GM13976 (cell line): ENCODE measurements at places on chromosomes 2 and 18.

DNA sequence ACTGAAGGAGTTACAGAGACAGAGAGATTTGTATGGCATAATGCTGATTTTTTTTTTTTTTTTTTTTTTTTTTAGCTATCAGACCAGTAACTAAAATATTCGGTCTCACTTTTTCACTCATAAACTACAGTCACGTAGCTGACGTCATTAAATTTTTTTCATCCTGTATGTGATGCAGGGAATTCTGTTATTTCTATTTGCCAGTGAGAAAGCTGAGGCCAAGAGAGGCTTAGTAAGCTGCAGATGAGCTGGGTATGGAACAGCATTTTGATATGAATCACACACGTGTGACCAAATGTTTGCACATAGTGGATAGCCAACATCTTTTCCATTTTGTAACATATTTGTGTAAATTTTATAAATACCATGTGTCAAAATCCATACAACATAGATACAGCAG is 79.1 kb upstream of the EPB41L3 start:
- no peak for DNase-seq

DNA sequence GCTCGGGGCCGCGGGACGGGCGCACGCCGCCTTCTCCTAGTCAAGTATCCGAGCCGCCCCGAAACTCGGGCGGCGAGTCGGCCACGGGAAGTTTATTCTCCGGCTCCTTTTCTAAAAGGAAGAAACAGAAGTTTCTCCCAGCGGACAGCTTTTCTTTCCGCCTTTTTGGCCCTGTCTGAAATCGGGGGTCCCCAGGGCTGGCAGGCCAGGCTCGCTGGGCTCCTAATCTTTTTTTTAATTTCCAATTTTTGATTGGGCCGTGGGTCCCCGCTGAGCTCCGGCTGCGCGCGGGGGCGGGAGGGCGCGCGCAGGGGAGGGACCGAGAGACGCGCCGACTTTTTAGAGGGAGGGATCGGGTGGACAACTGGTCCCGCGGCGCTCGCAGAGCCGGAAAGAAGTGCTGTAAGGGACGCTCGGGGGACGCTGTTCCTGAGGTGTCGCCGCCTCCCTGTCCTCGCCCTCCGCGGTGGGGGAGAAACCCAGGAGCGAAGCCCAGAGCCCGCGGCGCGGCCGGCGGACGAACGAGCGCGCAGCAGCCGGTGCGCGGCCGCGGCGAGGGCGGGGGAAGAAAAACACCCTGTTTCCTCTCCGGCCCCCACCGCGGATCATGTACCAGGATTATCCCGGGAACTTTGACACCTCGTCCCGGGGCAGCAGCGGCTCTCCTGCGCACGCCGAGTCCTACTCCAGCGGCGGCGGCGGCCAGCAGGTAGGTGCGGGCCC is 617 bp downstream of the FOSL2 start:
- peak; percentile 69 for DNase-seq

DNA sequence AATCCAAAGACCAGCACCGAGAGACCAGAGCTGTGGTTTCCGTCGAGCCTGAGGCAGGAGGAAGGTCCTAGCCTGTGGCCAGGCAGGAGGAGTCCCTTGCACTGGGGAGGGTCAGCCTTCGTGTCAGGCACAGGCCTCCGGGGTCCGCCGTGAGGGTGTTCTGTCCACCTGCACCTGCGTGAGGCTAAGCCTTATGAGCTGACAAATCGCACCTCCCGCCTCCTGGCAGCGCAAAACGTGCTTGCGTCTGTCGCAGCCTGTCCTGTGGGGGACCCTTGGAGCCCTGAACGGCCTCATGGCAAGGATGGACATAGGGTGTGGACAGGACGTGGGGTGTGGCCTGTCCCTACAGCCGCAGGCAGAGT is 73.3 kb downstream of the KCNG2 start:
- no peak for DNase-seq

DNA sequence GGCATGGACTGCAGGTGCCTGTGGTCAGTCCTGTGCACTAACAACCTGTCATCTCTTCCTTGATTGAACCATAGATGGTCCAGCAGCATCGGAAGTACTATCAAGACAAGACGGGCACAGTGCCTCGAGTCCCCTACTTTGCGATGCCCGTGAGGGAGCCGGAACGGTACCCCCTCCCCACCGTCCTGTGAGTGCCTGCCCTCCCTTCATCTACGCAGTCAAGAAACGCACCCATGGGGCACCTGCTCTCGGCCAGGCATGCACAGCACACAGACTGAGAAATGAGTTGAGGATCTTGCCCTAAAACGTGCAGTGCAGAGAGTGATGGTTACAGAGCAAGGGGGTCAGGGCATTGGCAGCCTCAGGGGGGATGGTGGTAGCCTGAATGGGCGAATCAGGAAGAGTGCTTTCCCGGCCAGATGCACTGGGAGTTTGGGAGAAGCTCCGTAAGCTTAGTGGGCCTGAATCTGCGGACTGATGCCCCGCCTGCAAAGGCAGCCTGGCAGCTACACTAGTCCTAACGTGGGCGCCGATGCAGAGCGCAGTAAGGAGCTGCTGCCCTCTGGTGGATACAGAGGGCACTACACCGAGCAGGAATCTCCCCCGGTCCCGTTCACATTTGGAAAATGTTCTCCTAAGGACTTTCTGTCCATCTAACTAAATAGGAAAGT is 63.6 kb downstream of the CIB4 start:
- peak; percentile 88 for DNase-seq

DNA sequence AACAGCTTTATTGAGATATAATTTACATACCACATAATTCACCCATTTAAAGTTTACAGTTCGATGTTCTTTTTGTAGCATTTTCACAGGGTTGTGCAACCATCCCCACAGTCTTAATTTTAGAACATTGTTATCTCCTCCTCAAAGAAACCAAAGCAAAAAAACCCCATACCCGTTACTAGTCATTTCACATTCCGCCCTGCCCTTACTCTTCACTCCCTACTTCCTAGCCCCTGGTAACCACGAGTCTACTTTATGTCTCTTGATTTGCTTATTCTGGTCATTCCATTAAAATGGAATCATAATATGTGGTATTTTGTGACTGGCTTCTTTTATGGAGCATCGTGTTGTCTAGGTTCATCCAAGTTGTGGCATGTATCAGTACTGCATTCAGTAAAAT is 137.7 kb downstream of the TANC1 start:
- DNase-seq, result no peak

- DNase-seq, result no peak
These were observed 3.1 kb downstream of the CD28 start for GRCh38 chr2:203709416-203710040.

DNA sequence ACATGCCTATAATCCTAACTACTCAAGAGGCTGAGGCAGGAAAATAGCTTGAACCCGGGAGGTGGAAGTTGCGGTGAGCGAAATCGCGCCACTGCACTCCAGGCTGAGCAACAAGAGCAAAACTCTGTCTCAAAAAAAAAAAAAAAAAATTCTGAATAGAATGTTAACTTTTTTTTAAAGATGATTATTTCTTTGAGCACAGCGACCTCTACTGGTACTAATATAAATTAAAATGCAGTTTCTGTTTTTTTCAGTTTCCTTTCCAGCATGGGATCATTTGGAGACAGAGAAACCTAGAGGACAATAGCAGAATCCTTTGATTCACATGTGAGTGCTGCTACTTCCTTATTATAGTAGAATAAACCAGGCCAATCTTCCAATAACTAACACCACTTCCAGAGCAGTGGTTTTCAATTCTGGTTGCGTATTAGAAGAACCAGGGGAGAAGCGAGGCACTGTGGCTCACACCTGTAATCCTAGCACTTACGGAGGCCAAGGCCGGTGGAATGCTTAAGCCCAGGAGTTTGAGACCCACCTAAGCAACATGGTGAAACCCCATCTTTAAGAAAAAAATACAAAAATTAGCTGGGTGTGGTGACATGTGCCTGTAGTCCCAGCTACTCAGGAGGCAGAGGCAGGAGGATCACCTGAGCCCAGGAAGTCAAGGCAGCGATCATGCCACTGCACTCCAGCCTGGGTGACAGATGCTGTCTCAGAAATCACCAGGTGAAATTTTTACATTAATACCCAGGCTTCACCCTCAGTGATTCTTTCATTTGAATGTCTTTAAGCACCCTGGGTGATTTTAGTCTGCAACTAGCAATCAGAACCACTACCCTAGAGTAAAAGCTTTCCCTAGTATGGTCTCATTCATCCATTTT is 10.1 kb downstream of the SRSF7 start:
- no peak for DNase-seq

GRCh38 chr18:53757328-53757727 is 467.1 kb downstream of the MBD2 start:
- DNase-seq, result no peak

- DNase-seq, result no peak
These were observed 230.2 kb upstream of the NT5C1B start for GRCh38 chr2:18819566-18819965.

DNA sequence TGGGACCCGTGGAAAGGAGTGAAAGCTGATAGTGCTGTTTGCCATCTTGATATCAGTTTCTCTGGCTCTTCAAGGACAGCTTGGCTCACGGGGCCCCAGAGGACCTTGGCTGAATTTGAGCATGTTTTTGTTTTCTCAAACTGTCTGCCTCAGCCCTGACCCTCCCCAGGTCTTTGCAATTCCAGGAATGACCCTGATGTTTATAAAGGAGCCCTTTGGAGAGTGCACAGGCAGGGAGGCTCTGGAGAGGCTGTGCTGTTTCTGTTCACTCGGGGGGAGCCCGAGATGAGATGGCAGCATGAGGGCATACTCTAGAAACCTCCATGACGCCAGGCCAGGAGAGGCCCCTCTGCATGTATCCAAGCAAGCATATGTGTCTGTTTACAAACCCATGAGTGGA is 16.4 kb downstream of the IGFBP2 start:
- DNase-seq, result no peak

- no peak for DNase-seq
These were observed 133.8 kb upstream of the LMAN1 start for GRCh38 chr18:59492756-59493421.

- DNase-seq, result no peak
These were observed at the start of gene CAVIN2 for GRCh38 chr2:191846515-191847476. CAVIN2 (minus strand) TSS chr2:191847088; CDS start chr2:191846925, 163 bp downstream.

GRCh38 chr2:45888167-45888566 is 236.7 kb downstream of the PRKCE start:
- DNase-seq, result no peak

- DNase-seq, result no peak
These were observed 147.4 kb upstream of the STK17B start for GRCh38 chr2:196318517-196319377.

- DNase-seq, result no peak
These were observed 189.0 kb downstream of the RPIA start for GRCh38 chr2:88880441-88880953.

DNA sequence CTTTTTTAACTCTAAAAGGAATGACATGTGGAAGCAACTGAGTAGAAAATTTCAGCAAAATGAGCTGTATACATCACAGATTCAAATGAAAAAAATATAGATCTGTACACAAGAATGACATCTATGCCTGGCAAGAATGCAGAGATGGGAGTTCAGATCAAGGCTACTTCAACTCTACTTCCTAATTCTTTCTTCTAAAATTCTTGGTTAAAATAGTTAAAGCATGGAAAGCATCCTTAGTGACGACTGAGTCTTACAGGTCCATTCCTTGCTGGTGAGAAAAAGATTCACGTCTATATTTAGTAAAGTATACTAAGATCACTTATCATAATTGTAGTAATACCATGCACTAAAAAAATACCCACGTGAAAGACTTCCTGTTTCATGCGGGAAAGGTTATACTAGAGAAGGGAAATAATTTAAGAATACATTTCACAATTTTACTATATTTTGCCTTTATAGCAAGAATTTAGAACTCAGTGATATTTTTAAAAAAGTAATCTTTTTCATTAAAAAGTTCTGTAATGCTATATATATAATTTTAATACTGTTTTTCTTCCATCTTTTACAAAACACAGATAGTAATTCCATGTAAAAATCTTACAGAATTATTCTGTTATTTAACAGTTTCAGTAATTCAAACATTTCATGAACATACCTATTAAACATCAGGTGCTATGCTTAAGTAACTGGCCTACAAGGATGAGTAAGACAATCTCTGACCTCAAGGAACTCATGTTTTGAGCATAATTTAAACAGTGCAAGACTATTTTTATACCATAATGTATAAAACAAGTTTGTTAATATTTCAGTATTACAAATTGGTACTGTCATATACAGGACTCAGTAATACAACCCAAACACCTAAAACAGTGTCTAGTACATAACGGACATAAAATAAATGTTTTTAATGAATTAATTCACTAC is 159.6 kb downstream of the BAZ2B start:
- no peak for DNase-seq

GRCh38 chr2:165818920-165819319 is 24.9 kb upstream of the GALNT3 start:
- DNase-seq, result no peak

DNA sequence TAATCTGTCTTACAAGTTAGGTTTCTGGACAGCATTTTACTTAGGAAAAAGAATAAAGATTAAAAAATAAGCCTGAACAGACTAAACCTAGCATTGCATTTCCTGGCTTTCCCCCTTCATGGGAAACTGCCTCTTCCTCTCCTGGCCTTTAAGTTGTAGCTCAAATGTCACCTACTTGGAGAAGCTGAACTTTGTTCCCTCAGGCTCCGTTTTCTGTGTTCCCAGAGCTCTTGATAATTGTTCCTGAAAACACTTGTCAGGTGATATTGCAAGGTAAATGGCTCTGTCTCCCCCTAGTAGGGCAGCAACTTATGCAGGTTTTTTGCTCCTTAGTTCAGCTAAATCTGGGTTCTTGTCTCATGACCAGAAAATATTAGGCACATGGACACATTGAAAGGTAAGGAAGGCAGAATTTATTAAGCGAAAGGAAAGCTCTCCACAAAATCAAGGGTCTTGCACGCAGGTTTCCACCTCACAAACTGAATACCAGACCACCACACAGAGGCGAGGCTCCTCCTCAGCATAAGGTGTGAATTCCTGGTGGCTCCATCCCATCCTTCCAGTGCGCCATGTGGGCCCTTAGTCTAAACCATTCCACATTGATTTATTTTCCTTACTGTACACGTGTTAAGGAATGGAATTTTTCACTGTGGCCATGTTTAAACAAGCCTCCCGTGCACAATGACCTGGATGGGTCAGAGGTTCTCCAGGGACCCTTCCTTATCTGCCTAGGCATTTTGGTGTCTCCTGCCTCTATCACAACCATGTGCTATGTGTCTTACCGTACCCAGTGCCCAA is 229.3 kb downstream of the HNMT start:
- DNase-seq, result no peak

DNA sequence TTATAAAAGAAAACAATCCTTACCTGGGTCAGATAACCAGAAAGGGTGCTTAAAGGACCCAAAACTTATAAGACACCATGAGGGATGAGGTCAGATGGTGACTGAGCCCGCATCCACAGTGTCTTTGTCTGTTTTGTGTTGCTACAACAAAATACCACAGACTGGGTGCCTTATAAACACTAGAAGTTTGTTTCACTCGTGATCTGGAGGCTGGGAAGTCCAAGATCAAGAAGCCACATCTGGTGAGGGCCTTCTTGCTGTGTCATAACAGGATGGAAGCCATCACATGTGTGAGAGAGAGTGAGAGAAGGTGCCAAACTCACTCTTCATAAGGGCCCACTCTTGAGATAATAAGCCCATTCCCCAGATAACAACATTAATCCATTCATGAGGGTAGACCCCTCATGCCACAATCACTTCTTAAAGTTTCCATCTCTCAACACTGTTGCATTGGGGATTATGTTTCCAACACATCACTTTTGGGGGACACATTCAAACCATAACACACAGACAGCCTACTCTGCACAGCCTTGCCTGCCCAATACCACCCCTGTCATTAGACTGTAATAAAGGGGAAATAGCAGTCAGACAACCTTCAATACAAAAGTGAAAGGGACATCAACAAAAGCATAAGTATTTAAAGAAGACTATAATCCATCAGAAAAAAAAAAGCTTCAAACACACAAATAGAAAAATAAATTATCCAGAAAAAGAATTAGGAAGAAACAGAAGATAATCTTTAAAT is 249.8 kb downstream of the ANAPC1 start:
- no peak for DNase-seq
